ENCODE measurements at places on chromosomes 12 and 14.

GRCh38 chr14:102540315-102541028 lies 30.9 kb upstream of the ANKRD9 start:
- no peak for DNase-seq

DNA sequence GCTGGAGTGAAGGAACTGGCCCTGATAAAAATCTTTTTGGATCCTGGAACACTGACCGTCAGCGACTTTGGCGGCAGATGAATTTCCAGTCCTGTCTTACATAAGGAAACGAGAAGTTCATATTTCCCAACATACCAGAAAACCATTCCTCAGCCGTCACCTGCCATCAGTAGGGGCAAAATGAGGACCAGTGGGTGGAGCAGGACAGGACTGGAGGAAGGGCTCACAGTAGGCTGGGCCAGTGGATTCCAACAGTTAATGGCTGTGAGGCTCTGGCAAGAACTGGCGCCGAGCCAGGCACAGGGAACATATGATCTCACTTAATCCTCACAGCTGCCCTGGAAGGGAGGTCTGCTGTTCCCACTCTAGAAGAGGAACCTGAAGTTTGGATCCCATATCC lies 67.2 kb upstream of the FAM181A start:
- no peak for DNase-seq

- no peak for DNase-seq
These were observed 36.5 kb downstream of the GYS2 start for GRCh38 chr12:21568115-21568514.

DNA sequence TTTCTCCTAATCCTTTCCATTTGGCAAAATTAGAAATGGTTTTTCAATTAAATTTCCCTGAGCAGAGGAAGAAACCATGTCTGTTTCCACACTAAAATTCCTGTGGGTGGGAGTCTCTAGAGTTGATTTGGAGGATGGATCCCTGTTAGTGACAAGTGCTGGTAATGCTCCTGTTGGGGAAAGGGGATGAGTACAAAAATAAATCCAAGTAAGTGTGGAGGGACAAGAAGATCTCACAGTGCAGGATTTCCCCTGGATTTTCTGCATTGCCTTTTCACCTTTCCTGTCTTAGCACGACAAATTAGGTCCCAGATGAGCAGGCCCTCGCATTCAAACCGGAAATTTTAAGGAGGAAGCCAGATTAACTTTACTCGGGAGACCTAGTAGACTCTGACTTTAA lies 107.5 kb downstream of the DAD1 start:
- DNase-seq, result no peak

- no peak for DNase-seq
These were observed 87.9 kb upstream of the AVPR1A start for GRCh38 chr12:63238892-63239291.

GRCh38 chr12:101566318-101566717 lies 28.5 kb upstream of the MYBPC1 start:
- no peak for DNase-seq
